ENCODE measurements at places on chromosomes 7 and 10.

GRCh38 chr7:155975490-155975889 lies 163.2 kb upstream of the SHH start:
- DNase-seq: no peak

- DNase-seq: no peak
Measured at GRCh38 chr7:149873970-149874643, 338 bp downstream of the ATP6V0E2 start.

DNA sequence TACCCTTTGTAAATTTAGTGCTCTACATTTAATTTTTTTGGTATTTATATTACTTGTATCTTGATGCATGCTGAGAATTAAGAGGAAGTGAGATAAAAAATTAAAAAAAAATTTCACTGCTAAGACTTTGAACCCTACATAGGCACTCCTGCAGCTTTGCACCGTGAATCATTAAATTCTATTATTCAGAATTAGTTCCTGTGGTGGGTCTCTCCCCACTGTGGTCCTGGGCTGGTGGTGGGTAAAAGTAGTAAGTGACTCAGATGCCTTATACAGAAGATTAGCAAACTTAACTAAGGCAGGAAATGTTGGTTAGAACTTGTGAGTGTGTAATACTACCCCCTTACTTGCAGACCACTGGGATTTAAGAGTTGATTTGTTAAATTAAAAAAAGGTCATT lies 72.6 kb downstream of the AP3M1 start:
- no peak for DNase-seq

GRCh38 chr7:1849351-1850041 lies 179.4 kb downstream of the ELFN1 start:
- DNase-seq: no peak

GRCh38 chr10:74194999-74195398 lies 44.0 kb downstream of the ADK start:
- peak; percentile 39 for DNase-seq

DNA sequence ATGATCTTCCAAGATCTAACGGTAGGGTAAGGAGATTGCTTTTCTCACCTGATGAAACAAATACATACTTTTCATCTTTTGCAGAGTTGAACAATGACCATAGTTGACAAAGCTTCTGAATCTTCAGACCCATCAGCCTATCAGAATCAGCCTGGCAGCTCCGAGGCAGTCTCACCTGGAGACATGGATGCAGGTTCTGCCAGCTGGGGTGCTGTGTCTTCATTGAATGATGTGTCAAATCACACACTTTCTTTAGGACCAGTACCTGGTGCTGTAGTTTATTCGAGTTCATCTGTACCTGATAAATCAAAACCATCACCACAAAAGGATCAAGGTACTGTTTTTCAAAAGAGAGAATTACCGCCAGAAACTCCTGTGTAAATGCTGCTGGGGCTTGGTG lies 79.9 kb downstream of the ANKRD61 start:
- no peak for DNase-seq

DNA sequence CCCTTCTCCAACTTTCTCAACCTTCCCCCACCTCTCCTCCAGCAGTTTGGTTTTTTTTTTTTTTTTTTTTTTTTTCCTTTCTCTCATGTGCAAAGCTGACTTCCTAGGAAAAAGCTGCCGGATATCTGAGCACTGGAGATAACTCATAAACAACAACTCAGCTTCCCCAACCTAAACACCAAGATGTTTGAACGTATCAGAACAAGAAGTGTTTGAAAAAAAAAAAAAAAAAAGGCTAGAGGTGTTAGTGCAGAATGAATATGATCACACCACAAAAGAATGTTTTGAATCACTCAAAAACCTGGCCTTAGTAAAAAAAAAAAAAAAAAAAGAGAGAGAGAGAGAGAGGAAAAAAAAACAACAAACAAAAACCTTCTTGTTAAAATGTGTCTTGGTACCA lies 11.2 kb downstream of the GATA3 start:
- no peak for DNase-seq

DNA sequence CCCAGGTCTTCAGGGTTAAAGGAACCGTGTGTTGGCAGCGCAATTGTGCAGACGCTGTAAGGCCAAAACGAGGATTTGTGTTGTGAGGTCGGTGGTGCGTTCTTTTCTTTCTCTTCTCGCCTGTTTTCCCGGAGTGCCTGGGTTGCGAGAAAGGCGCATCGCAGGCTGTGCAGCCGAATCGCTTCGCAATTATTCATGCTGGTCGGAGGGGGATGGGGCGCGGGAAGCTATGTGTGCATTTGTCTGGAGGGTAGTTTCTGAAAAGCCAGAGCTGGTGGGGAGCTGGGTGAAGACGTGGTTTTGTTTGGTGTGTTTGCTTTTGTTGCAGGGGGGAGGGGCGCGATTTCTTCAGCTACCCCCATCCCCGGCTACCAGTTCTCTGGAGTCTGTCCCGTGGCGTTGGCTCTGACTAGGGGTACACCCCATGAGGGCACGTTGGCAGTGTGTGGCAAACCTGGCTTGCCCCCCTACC lies 2.1 kb downstream of the MXI1 start:
- DNase-seq: peak; percentile 25

DNA sequence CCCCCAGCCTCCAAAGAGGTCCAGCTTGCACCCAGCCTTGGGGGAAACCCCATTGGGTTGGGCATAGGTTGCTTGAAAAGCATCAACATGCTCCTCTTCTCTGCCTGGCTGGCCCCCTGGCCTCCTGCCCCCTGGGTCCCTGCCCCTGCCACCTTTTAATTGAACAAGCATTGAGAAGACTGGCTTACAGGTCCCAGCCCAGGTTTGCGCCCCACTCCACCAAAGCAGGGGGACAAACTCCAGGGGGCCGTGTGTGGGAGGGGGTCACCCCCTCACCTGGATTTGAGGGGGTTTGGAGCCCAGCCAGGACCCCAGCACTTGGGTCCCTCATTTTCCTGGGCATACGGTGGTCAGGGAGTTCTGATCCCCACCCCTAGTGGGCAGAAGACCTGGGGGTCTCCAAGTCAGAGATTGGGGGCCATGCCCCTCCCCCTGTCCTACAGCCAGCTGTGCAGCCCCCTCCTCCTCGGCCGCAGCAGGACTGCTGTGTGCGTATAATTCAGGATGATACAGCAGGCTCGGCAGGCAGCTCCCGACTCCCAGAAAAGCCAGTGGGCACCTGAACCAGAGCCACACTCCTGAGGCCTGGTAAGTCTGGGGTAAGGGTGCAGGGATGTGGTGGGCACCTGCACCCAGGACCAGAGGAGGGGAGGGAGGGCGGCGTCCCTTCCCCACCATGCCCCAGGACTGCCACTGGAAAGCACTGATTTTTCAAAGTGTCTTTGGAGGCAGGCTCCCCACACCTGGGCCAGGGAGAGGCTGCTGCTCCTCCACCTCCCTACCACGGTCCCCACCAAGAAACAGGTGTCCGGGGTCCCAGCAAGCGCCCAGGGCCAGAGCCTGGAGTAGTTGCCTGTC lies 1.7 kb downstream of the ELFN1 start:
- no peak for DNase-seq

DNA sequence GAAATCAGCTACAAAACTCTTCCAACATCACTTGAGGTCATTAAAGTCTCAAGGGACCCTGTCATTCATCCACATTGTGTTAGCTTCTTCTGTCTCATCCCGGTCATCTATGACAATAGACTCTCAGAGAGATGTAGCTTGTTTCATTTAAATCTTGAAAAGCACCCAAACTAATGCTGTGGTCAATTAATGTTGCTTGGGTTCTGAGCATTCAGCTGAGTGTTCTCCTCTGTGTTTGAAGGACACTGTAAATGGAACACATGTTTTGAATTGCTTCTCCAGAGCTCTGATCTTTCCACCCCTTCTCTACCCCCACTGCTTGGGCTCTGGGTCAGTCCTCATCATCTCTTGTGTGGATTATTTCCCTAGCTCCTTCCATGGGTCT lies 19.6 kb upstream of the ADD3 start:
- DNase-seq: peak; percentile 61

GRCh38 chr10:131810036-131810804 lies 90.6 kb upstream of the PPP2R2D start:
- no peak for DNase-seq

GRCh38 chr10:22570234-22570633 lies 144.1 kb downstream of the PIP4K2A start:
- DNase-seq: no peak

DNA sequence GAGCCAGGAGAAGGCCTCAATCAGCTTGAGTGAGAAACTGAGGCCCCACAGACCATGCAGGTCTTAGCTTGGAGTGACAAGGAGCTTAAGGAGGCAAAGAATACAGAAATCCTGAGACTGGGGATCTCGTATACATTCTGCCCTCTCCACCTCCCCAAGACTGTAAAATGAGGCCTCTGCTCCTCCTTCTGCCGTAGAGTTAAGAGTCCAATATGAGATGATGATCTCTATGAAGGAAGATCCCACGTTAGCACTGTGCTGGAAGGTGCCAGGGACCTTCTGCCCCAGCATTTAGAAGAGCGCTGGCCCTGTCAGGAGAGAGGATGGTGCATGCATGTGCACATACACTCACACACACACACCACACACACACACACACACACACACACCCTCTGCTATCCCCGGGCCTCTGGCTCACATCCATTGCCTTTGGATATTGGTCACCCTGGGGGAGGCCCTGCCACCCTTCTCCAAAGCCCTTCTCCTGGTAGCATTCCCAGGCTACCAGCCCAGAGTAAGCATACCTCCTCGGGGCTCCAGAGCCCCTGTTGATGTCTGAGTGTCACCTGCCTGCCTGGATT lies 15.0 kb downstream of the ZCCHC24 start:
- DNase-seq: no peak

- DNase-seq: peak; percentile 5
Measured at GRCh38 chr10:45179691-45180090, 135.7 kb downstream of the OR13A1 start.

GRCh38 chr7:126791306-126791705 lies 461.4 kb downstream of the GRM8 start:
- no peak for DNase-seq

GRCh38 chr10:86668297-86669165 lies at the start of gene LDB3:
TSS of gene LDB3 (plus strand) at chr10:86668511. CDS start at chr10:86668692, 181 bp downstream.
- DNase-seq: no peak

- DNase-seq: no peak
Measured at GRCh38 chr7:20176578-20177242, 40.5 kb downstream of the MACC1 start.

GRCh38 chr7:142878315-142878714 lies 7.2 kb downstream of the TRPV6 start:
- no peak for DNase-seq

GRCh38 chr10:43857931-43858315 lies 209.2 kb upstream of the ZNF32 start:
- no peak for DNase-seq

GRCh38 chr7:72097226-72097625 lies 314.9 kb downstream of the CALN1 start:
- DNase-seq: no peak

DNA sequence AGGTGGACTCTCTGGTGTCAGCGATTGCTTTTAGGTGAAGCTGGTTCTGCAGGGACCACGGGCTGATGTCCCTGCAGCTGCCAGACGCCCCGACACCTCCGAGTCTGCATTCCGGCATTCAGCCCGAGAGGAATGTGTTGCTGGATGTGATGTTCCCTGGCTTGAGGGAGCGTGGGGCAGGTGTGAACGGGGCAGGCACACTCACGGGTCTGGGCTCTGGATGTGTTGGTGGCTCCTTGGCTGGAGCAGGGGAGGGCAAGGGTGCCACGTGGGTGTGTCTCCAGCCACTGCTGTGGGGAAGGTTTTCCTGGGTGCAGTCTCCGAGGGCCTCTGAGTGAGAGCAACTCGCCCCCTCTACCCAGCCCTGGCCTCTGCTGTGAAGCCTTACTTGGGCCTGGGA lies 140.5 kb downstream of the CAMK1D start:
- no peak for DNase-seq

DNA sequence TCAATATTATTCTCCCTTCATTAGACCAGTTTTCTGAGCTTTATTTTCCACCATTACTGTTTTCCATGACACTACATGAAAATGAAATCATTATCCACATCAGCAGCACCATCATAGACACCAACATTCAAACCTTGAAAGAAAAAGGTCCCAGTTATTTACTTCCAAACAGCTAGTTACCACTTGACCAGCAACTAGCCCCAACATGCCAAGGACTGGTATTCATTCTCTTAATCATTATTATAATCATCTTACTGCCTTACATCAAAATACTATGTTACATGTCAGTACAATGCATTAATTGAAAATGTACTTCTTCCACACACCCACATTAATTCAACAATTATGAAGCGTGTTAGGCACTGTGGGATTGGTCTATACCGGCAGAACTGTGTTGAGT lies 199.4 kb downstream of the TSPAN12 start:
- no peak for DNase-seq

DNA sequence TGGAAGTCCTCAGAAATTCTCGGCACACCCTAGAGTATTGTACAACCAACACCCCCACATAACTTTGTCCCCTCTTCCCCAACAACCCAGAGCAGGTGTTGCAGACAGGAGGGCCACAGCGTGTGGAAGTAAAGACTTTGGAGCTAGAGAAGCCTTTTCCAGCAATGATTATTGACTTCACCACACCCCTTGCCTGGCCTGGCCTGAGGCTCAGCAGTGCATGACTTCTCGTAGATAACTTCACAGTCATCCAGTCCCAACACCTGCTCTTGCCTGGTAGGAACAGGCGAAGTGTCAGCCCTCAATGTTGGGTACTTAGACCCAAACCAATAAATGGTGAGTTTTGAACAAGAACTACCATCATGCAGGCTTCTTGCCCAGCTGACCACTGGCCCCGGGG lies 36.7 kb downstream of the GOT1 start:
- no peak for DNase-seq

- DNase-seq: no peak
Measured at GRCh38 chr10:12073526-12073925, 4.8 kb downstream of the DHTKD1 start.

- no peak for DNase-seq
Measured at GRCh38 chr10:36591436-36591835, 534.0 kb upstream of the ANKRD30A start.

DNA sequence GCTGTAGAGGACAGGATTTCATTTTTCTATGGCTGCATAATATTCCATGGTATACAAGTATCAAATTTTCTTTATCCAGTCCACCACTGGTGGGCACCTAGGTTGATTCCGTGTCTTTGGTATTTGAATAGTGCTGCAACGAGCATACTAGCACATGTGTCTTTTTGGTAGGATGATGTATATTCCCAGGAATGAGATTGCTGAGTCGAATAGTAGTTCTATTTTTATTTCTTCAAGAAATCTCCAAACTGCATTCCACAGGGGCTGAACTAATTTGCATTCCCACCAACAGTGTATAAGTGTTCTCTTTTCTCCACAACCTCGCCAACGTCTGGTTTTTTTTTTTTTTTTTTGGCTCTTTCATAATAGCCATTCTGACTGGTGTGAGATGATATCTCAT lies 550.0 kb downstream of the REEP3 start:
- DNase-seq: no peak

DNA sequence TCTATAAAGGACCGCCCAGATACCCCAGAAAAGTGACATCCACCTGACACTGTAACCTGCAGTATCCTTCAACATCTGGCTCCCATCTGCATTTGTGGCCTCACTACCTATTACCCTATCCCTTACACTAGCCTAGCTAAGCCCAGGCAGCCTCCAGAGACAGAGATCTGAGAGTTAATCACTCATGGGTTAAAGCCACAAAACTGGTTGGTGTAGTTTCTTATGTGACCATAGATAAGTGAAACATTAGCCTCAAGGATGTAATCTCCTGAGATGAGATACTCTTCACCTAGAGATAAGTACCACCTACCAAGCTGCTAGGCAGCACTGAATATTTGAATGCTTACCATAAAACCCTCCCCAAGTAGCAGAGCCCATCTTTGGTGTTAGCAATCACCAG lies 35.4 kb downstream of the CTTNBP2 start:
- no peak for DNase-seq

- no peak for DNase-seq
Measured at GRCh38 chr7:762885-763284, 35.8 kb upstream of the PRKAR1B start.
